ENCODE measurements at places on chromosomes 12 and 14.

DNA sequence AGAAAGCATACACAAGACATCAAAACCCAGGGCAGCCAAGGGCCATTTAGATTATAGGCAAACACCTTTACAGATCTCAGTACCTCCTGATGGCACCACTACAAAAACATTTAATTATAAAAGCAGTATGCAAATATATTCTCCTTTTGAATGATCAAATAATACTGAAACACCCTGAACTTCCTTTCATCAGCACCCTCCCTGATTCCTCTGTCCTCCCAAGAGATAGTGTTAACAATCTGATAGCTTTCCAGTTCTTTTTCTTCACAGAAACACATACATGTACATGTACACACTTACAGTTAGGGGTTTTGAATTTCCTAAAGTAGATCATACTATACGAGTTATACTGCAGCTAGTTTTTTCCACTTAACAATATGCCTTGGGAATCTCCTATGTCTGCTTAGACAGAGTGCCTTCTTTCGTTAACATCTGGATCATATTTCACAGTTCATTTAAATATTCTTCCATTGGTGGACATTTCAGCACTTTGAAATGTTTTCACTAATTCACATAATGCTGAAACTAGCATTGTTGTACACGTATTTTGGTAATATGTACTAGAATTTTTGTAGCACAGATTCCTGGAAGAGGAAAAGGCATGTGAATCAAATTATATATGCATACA, 35.2 kb downstream of the TDG start:
- no peak for DNase-seq

- DNase-seq: no peak
Measured at GRCh38 chr14:101624536-101624935, 63.2 kb downstream of the DIO3 start.

DNA sequence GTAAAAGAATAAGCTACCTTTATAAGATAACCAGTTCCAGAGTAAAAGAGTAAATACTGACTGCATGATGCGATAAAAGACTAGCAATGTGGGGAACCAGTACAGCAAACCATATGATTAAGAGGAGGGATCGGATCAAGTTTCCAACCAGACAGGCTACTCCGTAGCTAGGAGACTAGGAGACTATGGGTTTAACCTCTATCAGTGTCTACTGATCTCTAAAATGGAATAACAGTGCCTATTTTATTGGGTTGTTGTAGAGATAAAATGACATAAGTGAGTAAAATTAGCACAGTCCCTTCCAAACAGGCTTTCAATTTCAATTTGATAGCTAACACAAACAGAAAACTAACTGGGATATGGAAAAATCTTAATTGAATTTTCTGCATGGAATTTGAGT, 76.0 kb downstream of the PAWR start:
- no peak for DNase-seq

DNA sequence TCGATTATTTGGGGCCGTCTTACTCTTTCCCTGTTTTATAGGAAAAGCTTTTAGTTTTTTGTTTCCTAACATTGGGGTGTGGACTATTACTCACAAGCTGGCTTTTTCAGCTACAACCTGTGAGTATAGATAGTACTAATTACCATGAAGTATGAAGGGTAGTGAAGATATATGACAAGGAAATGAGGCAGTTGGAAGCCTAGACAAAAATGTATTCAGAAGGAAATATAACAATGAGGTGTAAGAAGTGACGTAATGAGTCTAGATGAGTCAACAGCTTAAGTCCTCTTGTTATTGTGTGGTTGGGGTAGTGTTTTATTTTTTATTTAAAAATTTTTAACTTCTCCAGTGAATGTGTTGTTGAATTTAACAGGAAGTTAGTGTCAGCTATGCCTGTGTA, 804.5 kb downstream of the NRXN3 start:
- no peak for DNase-seq

DNA sequence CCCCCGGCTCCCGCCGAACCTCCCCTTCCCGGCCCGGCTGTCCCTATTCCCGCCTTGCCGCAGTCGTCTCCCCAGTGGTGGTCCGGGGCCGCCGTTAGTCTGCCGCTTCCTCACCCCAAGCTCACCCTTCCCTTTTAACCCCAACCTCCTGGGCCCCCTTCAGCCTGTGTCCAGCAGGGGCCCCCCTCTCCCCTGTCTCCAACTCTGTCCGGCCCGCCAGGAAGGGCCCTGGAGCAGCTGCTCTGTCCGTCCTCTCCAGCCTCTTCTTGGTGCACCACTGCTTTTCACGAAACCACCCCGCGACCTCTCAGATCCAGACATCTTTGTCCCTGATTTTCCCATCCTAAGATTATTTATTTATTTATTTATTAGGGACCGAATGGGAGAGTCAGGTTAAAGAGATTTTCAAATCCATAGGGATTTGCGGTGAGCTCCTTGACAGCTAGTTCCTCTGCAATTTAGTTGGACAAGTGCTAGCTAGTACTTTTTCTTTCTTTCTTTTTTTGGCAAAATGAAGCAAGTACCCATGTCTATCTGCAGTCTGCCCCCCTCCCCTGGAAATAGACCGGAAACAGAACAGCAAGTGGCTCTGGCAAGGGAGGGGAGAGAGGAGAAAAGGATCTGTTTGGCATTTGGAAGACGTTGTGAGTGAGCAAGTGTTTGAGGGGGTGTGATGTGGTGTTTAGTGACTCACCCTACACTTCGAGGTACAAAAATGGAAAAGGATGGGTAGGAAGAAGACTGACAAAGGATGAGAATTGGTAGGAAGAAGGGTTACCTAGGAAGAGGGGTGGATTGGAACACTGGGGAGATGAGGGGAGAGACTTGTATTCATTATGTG, 632 bp downstream of the UBR7 start:
- DNase-seq: peak; percentile 44

- no peak for DNase-seq
Measured at GRCh38 chr14:72709916-72710611, 183.8 kb downstream of the DPF3 start.

- DNase-seq: no peak
Measured at GRCh38 chr12:120118321-120119061, 1.9 kb upstream of the RAB35 start.

DNA sequence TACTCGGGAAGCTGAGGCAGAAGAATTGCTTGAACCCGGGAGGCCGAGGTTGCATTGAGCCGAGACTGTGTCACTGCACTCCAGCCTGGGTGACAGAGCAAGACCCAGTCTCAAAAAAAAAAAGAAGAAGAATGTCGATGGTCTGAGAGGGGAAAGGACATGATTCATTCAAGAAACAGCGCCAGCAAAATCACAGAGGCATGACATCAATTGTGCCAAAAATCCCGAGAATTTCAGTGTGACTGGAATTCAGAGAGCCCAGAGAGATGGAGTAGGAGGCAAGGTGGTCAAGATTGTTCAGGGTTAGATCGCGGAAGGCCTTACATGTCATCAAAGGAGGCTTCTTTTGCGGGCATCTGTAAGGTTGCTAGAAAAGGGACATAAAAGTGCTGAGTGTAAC, 483.3 kb downstream of the VRK1 start:
- no peak for DNase-seq

DNA sequence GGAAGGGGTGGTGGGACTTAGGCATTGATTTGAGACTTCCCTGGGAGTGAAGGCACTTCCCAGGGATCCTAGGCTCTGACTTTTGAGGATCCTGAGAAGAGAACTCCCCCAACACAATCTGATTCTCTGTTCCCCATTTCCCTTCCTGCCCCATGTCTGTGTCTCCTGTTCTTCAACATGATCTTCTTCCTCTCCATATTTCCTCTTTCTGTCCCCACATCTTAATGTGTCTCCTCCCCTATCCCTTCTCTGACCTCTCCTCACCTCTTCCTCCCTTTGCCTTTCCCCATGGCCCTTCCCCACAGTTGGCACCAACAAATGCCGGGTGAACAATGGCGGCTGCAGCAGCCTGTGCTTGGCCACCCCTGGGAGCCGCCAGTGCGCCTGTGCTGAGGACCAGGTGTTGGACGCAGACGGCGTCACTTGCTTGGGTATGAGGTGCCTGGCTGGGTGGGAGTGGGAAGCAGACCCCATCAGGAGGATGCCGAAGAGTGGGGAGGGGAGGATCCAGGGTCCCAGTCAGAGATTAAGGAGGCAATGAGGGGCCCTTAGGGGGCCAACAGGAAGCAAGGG, 15.2 kb upstream of the LRP1-AS start:
- DNase-seq: no peak

DNA sequence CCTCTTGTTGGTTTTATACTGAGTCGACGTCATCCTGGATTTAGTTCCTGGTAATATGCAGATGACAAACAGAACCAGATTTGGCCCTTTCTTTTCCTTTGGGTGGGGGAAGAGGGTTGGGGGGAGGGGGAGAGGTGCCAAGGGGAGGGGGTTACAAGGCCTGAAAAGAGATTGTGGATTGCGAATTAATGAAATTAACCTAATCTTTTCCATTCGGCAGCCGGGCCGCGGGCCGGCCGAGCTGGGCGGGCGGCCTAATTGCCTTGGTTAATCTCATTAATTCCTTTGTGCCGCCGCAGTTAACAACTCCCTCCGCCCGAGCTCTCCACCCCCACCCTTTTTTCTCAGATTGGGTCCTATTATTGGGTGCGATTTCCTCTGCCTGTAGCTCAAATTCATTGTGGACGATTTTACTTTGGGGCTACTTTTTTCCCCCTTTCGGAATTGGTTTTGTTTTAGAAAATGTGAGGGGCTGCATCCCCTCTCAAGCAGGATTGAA, 387 bp upstream of the GSC start:
- no peak for DNase-seq

DNA sequence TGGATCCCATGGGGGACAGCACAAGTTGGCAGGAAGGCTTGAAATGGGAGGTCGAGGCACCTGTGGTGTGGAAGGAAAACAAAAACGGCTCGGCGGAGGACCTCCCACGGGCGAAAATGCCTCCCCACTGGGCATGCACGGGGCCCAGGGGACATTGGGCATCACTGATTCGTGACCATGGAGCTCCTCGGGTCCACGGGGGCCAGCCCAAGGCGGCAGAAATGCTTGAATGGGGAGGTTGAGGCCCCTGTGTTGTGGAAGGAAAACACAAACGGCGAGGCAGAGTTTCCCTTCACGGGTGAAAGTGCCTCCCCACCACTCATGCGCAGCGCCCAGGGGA, 376.0 kb downstream of the ALG10 start:
- DNase-seq: peak; percentile 5

GRCh38 chr12:103705927-103706326, 118.9 kb downstream of the STAB2 start:
- no peak for DNase-seq

GRCh38 chr14:58749066-58749669, 111.4 kb downstream of the DACT1 start:
- no peak for DNase-seq

DNA sequence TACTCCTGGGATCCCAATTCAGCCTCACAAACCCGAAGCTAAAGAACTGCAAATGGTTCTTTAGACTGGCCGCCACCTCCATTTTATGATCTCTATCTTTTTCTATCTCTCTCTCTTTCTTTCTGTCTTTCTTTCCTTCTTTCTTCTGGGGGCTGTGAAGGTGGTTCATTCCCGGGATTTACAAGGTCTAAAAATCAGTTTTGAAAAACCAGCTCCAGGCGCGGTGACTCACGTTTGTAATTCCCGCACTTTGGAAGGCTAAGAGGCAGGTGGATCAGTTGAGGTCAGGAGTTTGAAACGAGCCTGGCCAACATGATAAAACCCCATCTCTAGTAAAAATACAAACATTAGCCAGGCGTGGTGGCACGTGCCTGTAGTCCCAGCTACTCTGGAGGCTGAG, 67.2 kb upstream of the VASH1 start:
- DNase-seq: no peak

GRCh38 chr14:53783256-53783655, 173.4 kb downstream of the BMP4 start:
- no peak for DNase-seq

DNA sequence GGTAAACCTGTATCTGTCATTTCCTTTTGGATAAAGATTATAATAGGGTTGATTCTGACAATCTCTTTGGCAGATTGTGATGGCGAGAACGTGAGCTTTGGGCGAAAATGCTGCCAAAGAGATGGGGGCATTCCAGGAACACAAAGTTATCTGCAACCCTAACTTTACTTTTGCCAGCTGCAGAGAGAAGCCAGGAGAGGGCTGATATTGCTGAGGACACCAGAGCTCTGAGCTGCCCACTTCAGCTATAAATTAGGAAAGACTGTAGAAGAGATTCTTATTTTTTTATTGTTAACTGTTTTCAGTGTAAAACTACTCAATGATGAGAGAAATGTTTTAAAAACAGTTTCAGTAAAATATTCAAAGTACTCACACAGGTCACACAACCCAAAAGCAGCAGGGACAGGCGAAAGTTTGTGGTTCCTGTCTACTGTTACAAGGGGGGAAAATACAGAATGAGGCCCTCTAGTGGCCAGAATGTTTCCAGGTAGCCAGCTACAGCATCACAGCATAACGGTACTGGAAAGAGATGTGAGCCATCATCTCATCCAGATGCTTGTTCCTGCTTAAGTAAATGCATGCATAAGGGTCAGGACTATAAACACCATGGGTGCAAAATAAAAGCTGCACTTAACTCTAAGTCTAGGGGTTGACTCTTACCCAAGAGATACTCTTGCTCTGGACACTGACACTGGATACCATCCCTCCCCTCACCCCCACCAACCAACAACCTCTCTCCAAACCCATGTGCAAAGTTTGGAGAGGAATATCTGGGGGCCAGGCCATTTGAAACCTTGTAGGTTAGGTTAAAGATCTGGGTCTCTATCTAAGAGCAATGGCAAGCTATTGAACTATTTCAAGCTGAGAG, 498.4 kb downstream of the RMST start:
- DNase-seq: no peak

DNA sequence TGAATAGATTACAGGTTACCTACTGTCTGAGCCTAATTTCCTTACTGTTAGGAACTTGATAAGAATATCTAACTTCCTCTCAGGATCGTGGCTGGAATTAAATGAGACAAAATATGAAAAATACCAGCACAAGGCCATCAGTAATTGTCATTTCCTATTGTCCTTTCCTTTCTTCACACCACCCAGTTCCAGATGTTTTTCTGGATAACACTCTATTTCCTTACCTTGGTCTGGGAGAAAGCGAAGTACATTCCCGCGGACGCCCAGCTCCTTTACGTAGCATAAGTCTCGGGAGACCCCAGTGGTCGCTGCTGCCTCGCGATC, 376 bp downstream of the GDF3 start:
- DNase-seq: no peak

DNA sequence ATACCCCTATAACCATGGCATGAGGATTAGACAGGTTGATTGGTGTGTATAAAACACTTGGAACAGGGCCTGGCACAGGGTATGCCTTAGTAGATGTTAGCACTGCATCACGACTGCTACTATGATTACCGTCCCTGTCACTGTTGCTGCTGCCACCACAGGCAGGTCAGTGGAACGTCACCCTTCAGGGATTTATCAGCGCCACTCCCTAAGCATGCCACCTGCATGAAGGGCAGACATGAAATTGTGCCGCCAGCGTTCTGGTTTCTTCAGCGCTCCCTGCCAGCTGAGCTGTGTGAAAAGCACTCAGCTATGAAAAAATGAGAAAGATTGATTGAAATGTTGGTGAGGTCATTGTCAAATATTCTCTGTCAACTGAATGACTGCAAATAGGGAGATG, 477.0 kb downstream of the DPF3 start:
- no peak for DNase-seq

- no peak for DNase-seq
Measured at GRCh38 chr14:90500665-90501370, 104.0 kb downstream of the CALM1 start.

DNA sequence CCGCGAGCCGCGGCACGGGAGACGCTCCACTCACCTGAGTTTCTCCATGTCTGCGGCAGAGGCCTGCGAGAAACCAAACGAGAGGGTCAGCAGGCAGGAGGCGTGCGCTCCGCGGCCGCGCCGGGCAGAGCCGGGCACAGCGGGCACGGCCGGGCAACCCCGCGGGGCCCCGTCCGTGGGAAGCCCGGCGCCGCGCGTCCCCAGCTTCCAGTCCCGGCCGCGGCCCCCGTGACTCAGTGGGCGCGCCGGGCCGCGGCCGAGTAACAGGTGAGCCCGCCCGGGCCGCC, 19.4 kb downstream of the BEGAIN start:
- DNase-seq: no peak

Measured in uterus (tissue), 4 donors.